ENCODE measurements at places on chromosomes 11 and 22.

DNA sequence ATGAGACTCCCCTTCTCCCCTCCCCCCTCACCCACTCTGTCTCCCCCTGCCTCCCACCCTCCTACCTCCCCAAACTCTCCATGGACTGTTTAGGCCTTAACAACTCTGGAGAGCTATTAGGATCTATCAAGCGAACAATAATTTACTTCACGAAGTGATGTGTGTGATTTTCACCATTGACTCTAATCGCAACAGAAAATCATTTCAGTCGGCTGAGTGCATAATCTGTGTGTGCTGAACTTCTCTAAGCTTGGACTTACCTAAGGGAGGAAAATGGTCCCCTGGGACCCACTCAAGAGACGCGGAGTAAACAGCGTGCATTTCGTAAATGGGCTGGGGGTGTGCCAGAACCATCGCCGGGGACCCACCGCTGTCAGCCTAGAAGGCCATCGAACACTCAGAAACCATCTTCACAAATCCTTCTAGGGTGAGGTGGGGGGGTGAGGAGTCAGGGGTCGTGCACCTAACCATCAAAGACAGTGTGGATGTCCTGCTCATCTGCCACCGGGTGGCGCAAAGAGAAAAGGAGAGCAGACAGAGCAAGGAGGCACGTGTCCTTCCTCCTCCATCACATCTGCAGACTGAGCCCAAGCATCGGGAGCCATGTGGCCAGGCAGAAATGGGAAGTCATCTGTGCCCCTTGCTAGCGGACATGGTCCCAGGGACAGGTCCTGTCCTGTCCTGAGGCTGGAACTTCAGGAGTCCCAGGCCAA is 62.1 kb upstream of the NUP50 start:
- peak; percentile 53 for DNase-seq

- no peak for DNase-seq
These were observed 41.6 kb downstream of the NTM start for GRCh38 chr11:131412061-131412460.

DNA sequence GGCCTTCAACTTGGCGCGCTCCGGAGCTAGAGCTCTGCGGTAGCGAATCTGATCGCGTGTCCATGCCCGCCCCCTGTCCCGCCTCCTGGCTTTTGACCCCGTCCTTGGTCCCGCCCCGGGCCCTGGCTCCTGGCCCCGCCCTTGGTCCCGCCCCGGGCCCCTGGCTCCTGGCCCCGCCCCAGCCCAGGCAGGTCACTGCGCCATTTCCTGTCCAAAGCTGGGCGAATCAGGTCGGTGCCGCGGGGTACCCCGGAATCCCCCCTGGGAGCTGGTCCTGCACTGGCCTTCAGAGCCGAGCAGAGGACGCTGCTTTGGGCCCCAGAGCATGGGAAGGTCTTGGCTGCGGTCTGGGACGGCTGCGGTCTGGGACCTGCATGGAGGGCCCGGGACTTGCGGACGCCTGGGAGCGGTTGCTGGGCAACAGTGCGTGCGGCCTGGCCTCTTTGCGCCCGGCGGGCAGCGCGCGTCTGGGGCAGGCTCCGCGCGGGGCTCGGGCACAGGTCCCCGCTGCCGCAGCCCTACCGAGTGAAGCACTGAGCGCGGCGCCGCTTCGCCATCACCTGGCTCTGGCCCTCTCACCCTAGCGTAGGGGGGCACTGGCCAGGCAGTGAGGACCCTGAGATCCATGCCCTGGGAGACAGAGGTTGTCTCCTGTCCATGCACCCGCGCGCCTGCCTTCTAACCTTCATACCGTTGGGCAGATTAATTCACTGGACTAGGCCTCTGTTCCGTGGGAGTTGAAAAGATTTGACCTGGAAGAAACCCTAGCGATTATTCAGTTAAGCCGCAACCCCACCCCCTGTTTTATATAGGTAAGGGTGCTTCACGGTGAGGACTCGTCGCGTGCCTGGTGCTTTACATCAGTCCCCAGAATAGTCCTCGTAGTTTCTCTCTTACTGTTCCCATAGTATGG is at the start of gene TTC12:
TSS of gene TTC12 (plus strand) at position 195 of the 913 bp plus-strand sequence. CDS start 1,675 bp downstream, outside the sequence.
- DNase-seq: peak; percentile 97

GRCh38 chr22:48888466-48889208 is 939.0 kb downstream of the BRD1 start:
- no peak for DNase-seq

DNA sequence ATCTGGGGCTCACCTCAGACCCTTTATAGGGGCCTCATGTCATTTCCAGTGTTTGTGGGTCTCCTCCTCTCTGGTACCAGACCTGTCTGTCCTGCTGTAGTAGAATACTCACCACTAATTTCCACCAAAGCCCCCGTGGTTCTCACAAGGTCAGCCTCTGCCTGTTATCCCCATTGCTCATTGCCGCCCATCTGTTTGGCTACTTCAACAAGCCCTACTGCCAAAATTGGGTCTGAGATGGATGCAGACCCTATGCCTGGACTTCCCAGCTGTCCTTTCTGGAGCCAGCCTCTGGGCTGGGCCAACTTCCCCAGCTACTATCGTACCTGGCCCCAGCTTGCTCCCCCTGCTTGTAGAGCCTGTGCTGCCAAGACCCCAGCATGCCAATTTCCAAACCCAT is 152.1 kb upstream of the ISX start:
- no peak for DNase-seq

Measured in transverse colon (tissue), 4 donors.